ENCODE measurements at places on chromosomes 6 and 20.

- DNase-seq = peak; percentile 34
These were observed 690 bp downstream of the GDAP1L1 start for GRCh38 chr20:44247586-44248409.

- no peak for DNase-seq
These were observed 97.0 kb downstream of the NRN1 start for GRCh38 chr6:5909721-5910120.

DNA sequence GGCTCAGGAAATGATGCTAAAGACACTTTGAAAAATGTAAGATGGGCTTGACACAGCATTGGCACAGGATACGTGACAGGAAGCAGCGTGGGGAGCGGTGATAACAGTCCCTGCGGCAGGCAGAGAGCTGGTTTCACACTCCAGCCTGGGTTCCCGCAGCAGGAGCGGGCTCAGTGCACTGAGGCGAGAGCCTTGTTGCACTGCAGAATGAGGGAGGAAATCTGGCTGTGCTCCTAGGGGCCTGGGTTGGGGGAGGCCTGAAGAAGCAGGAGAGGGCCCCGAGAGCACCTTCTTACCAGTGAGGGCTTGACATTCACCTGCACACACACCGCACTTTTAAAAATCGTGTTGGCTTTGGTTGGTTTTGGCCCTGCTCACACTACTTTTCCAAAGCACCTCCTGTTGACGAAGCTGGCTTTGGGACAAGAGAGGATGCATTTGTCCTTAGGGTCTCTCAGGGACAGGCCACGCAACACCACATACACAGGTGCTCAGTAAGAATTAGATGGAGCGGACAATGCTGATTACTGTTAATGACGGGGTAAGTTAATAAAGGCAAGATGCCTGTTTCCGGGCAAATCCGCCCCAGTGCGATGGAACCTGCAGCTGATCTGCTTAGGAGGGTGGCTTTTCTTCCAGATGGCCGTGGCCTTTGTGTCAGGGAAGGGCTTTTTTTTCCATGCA lies 49.4 kb upstream of the ARMC2 start:
- peak; percentile 65 for DNase-seq

DNA sequence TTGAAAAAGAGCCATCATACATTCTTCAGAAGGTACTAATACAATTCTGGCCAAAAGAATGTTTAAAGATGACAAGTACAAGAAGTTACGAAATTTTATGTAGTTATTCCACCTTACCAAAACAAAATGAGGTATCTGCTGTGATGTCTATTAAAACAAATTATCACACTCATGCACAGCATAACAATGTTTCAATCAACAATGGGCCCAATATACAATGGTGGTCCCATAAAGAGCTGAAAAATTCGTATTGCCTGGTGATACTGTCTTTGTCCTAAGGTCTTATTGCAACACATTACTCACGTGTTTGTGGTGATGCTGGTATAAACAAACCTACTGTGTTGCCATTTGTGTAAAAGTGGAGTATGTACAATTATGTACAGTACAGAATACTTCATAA lies 3.6 kb upstream of the NUP153 start:
- DNase-seq = no peak

DNA sequence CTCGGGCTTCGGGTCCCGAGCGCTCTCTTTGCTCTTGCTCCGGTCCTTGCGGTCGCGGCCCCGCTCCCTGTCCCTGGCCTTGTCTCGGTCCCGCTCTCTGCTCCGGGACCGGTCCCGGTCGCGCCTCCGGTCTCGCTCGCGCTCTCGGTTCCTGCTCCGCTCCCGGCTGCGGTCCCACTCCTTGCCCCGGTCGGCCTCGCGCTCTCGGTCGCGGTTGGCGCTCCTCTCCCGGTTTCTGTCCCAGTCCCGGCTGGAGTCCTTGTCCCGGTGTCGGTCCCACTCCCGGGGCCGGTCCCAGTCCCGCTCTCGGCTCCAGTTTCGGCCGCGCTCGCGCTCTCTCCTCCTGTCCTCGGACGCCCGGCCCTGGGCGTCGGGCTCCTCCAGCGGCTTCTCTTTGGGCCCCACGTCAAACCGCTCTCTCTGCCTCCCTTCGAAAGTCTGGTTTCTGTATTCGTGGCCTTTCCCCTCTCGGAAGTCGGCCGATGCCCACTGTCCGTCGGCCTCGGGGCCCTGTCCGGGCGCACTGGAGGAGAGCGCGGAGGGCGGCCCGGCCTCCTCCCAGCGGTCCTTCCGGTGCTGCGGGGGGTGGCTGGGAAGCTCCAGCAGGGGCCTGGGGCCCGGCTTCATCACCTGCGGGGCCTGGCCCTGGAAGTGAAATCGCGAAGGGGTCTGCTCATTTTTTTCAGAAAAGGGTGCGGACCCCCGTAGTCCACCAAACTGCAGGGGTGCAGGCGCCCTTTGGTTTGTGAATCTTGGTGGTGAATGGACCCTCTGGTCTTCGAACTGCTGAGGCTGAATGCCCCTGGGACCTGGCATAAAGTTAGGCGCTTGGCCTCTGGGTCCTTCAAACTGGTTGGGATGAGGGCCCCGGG lies 17.9 kb upstream of the TCFL5 start:
- DNase-seq = no peak

DNA sequence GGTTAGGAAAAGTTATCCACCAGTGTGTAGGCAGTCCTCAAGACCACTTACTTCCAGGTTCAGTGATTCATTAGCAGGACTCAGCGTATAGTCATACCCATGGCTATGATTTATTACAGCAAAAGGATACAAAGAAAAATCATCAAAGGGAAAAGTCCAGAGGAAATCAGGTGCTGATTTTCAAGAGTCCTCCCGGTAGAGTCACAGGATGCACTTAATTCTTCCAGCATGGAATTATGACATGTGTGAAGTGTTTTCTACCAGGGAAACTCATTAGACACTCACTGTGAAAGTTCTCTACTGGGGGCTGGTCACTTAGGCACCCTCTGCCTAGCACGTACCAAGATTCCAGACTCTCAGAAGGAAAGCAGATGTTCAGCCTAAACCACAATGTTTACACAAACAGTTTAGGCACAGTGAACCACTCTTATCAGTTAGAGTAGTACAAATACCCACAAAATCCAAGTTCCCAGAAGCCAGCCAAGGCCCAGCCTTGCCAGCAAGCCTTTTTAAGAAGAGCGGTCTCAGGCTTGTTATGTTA lies 10.2 kb downstream of the WFDC3 start:
- DNase-seq = no peak

DNA sequence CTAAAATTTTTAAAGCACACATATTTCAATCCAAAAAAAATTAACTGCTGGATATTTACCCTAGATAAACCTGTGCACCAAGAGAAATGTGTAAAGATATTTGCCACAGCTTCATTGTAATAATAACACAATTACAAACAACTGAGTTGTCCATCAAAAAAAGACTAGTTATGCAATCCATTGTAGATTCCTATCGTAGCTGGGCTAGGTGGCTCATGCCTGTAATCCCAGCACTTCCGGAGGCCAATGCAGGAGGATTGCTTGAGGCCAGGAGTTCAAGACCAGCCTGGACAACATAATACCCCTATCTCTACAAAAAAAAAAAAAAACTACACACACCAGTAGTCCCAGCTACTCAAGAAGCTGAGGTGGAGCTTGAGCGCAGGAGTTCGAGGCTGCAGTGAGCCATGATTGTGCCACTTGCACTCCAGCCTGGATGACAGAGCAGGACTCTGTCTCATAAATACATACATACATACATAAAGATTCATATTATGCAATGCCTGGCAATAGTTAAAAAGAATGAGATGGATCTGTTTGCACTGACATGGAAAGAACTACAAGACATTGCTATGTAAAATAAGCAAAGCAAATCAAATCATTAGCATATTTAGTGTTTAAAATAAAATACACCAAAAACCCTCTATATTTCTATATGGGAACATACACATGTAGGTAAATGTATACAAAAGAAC lies 56.5 kb upstream of the CCDC28A start:
- DNase-seq = no peak

GRCh38 chr6:129416337-129416990 lies 293.5 kb downstream of the ARHGAP18 start:
- DNase-seq = no peak

- no peak for DNase-seq
These were observed 1.3 kb upstream of the SLC35D3 start for GRCh38 chr6:136920671-136921380.

- no peak for DNase-seq
These were observed 257.3 kb downstream of the ATXN1 start for GRCh38 chr6:16503970-16504415.

- no peak for DNase-seq
These were observed 32.8 kb downstream of the PRDM1 start for GRCh38 chr6:106118835-106119431.

- no peak for DNase-seq
These were observed 29.1 kb downstream of the WRNIP1 start for GRCh38 chr6:2794171-2794730.

DNA sequence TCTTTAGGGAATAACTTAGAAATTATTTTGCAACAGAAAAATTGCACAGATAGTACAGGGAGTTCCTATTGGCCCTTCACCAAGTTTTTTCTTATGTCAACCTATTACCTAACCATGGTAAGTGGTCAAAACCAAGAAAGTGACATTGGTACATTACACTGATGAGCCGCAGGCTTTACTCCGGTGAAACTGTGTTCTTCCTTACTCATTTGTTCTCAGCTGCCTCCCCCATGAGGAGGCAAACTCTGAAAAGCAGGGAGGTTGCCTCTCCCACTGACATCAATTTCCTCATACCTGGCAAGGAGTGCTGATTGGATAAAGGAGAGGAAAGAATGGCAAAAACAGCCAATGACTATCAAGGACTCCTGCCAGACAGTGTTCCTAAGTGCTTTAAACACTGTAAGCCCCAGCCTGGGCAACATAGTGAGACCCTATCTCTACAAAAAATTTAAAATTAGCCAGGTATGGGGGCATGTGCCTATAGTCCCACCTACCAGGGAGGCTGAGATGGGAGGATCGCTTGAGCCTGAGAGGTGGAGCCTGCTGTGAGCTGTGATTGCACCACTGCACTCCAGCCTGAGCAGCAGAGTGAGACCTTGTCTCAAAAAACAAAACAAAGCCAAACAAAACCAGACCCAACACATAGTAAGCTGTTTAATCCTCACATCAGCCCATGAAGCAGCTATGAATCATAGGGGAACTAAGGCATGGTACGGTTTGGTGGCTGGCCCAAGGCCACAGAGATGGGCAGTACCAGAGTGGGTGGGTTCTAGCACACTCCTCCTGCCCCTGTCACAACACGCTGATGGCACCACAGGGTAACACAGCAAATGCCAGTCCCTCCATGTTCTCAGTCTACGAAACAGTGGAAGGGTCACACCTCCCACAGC lies 24.7 kb downstream of the C20orf203 start:
- DNase-seq = no peak

DNA sequence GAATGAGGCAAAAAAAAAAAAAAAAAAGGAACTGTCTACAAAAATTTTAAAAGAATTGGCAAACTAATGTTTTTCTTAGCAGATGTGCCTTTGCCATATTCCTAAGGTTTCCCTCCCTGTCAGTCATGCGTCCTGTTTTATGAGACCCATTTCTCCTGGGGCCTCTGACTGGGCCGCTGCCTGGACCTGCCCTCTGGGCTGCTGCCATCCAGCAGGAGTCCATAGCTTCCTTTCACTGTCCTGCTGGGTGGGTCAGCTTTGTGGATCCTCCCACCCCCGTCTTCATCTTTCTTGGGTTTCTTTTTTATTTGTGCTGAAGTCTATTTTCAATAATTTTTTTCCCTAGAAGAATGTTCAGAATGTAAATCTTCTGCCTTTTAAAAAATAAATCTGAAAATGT lies 110.8 kb upstream of the SCP2D1 start:
- no peak for DNase-seq

- DNase-seq = no peak
These were observed 43.8 kb upstream of the LAMA4 start for GRCh38 chr6:112298021-112298745.

DNA sequence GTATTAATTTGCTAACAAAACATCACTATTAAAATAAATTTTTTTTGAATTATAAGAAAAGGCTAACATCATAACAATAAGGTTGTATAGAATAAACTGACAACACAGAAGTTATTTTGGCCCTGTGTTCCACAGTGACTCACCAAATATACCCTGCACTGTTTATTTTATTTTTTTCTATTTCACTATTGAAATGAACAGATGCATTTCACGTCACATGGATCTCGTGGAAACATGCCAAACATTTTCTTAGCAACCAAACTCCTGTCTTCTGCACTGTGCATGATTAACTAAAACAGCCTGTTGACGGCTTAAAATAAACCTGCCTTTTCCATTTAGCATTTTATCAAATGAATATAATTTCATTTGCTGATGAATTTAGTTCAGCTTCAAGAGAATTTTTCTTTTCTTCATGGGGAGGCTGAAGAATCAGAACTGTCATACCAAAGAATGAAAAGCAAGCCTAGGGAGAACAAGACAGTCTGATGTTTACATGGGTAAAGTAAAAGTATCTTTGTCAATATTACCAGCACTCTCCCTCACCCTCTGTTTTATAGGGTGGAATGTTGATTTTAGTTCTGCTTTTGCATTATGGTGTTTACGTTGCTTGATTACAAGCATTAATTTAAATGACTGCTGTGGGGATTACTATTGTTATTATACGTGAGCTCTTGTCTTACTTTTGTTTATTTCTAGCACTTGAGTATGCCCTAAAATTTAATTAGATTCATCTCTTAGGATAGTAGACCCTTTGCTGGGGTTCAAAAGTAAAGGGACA lies 115.3 kb downstream of the LCA5 start:
- DNase-seq = no peak

DNA sequence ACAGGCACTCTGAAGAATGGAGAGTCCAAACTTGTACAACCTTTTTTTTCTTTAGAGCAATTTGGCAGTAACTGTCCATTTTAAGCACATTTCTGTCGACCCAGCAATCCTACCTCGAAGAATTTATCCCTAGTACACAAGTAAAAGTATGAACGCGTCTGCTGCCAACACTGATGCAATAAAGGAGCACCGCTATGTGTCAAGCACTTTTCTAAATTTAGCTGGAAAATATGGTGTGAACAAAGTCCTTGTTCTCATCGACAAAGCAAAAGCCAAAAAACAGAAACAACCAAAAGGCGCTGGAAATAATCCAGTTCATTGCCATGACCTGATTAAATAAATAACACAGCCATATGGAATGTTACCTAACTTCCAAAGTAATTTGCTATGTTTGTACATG lies 1.1 kb downstream of the DPM1 start:
- DNase-seq = no peak

- DNase-seq = no peak
These were observed 144.5 kb downstream of the MAP3K7 start for GRCh38 chr6:90442366-90442765.

GRCh38 chr6:135166515-135166914 lies 14.6 kb upstream of the MYB start:
- DNase-seq = no peak

DNA sequence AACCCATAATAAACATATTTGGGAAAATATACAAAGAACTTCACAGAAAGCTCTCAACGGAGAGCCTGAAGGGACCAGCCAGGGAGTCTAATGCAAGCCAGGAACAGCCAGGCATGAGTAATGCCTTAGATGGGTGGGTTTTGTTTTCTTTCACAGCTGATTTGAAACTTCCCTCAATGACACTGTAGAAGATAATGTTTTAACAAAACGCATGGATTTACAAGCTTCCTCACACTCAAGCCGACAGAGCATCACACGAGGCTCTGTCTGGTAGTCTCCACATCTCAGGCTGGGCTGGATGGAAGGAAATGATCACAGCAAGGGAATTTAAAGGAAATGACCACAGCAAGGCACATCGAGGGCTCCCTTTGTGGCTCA lies 113.9 kb downstream of the GMPR start:
- DNase-seq = no peak
